Colonic mucosa (tissue), 4 donors: ENCODE measurements at places on chromosomes 5 and 9. TPM values are rescaled to one million over a fixed set of nuclear protein-coding genes. Genes with fewer than 3 reads are reported as not detected.

DNA sequence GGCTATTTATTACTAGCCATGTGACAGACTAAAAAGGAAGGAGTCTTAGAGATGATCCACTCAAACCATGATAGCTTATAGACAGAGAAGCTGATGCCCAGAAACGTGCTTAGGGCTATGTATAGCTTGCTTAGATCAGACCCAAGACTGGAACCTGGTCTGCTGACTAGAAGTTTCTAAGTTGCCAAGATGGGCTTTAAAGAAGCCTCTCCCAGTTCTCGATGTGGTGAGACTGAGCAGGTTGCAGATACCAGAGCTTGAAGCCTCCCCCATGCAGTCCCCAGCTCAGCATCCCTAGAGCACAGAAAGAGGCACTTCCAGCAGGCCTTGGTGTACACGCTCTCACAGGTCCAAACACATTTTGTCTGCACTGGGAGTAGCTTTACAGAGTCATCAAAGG, 51.1 kb upstream of the ATP10B start:
- no peak overlapping the region for H3K4me3 ChIP-seq
- H3K4me1 ChIP-seq, result no peaks in the 10 kb centered on the region
- H3K27ac ChIP-seq, result no peak overlapping the region
- no peaks in the 10 kb centered on the region for H3K27me3 ChIP-seq
- no peaks in the 10 kb centered on the region for H3K36me3 ChIP-seq

TMEM174 gene
- total RNA-seq, result not detected

KIF4B gene
- not detected for total RNA-seq

DNA sequence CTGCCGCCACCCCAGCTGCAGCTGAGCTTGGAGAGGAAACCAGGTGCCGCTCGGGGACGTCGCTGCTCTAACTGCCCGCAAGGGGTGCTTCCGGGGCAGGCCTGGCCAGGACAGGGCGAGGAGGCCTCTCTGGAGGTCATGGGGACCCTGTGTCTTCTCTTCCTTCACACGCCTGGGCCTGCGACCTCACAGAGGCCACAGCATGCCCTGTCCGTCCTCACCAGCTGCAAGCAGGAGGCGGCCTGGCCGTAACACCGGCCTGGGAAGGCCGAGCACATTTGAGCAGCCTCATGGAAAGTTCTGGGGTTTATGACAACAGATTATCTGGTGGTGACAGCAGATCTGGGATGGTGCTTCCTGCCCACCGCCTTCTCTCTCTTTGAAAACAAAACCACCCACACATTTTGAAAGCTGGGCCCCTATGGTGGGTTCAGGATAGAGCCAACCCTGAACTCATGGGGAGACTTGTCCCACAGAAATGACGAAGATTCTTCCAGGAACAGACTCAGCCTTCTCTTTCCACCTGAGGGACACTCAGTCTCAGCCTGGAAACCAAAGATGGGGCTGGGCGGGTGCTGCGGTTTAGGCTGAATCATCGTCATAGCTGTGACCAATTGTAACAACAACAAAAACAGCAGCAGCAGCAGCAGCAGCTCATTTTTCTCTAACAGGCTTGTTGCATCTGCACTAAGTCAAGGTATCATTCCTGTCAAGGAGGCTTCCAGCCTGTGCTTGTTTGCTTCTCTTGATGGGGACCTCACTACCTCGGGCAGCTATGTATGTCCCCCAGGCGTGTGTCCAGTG, 99.6 kb upstream of the RAPGEF1 start:
- no peak overlapping the region for H3K4me3 ChIP-seq
- DNase-seq, result no peak
- no peaks in the 10 kb centered on the region for H3K36me3 ChIP-seq
- H3K27me3 ChIP-seq, result no peaks in the 10 kb centered on the region
- H3K27ac ChIP-seq, result no peak overlapping the region

GRCh38 chr9:78997296-78997695, 574.5 kb upstream of the TLE4 start:
- no peak for DNase-seq
- H3K36me3 ChIP-seq, result no peaks in the 10 kb centered on the region
- no peaks in the 10 kb centered on the region for H3K4me1 ChIP-seq
- no peaks in the 10 kb centered on the region for H3K27me3 ChIP-seq
- H3K4me3 ChIP-seq, result no peak overlapping the region

DNA sequence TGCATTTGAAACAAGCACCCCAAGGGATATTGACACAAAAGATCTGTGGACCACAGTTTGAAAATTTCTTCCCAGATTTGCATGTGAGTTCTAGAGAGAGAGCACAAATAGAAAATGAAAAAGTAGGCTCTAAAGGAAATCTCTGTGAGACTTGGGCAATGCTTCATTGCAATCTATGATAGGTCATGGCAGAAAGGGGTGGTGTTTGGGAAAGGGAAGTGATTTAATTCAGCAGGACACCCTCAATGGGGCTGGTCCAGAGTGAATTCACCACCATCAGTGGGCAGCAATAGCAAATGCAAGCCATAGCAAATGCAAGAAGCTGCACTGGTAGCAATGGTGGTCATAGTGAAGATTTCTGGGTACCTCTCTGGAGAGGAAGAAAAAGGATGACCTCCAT, 58.1 kb downstream of the ANKRD55 start:
- H3K36me3 ChIP-seq, result no peaks in the 10 kb centered on the region
- no peaks in the 10 kb centered on the region for H3K4me1 ChIP-seq
- no peaks in the 10 kb centered on the region for H3K27me3 ChIP-seq
- no peak overlapping the region for H3K4me3 ChIP-seq
- DNase-seq, result no peak

- DNase-seq, result no peak
- no peaks in the 10 kb centered on the region for H3K36me3 ChIP-seq
- no peaks in the 10 kb centered on the region for H3K4me1 ChIP-seq
- H3K27me3 ChIP-seq, result no peaks in the 10 kb centered on the region
- H3K27ac ChIP-seq, result no peak overlapping the region
These were observed 140.3 kb downstream of the RASEF start for GRCh38 chr9:82922686-82923085.
